Hematopoietic multipotent progenitor cell treated with erythropoietin and hydrocortisone succinate and interleukin-3 and kit ligand, for 6 days (in vitro differentiated cells): ENCODE measurements at places on chromosomes 1 and 21.

DNA sequence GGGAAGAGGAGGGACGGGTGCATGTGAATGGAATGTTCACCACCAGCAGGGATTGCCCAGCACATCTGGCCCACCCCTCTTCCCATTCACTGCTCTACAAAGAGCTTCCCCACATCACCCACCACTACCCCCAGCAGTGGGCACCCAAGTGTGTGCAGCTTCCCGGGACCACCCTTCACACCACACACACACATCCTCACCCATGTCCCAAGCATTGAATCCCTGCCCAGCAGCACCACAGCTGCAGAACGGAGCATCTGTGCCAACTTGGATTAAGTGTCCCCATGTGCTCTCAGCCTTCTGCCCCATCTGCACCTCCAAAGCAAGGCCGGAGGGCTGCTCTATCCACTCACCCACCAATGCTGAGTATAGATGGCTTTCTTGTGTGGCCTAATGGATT lies 141.4 kb downstream of the PSMG1 start:
- DNase-seq = no peak

- DNase-seq = peak; percentile 32
Observed at GRCh38 chr1:230753586-230754251, 6.5 kb downstream of the CAPN9 start.

DNA sequence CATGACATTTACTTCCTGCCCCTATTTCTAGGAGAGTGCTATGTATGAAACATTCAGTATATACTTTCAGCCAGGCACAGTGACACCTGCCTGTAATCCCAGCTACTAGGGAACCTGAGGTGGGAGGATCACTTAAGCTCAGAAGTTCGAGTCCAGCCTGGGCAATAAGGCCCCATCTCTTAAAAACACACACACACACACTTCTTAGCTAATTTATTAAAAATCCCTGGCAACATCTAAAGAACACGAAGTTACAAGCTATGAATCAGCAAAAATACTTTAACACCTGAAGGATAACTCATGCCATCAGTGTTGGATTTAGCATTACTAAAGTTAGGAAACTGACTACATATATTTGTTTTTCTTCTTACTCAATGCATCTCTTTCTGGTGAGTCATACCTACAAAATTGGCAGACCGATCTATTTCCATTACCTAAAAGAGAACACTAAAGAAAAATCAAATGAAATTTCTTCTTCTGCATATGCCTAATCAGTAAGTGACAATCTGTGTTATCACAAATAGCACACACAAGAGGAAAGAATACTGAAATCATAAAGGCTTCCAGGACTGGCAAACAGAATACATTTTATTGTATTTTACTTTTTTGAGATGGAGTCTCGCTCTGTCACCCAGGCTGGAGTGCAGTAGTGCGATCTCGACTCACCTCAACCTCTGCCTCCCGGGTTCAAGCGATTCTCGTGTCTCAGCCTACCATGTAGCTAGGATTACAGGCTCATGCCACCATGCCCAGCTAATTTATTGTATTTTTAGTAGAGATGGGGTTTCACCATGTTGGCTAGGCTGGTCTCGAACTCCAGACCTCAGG lies 41.4 kb downstream of the RNF115 start:
- no peak for DNase-seq

GRCh38 chr1:31140299-31140698 lies 74.8 kb upstream of the PUM1 start:
- no peak for DNase-seq

- no peak for DNase-seq
Observed at GRCh38 chr21:27301220-27301619, 334.3 kb upstream of the ADAMTS5 start.

GRCh38 chr1:30299393-30299792 lies 424.0 kb downstream of the MATN1 start:
- DNase-seq = no peak
